Ascending aorta (tissue), 2 donors: ENCODE measurements at places on chromosomes 2 and 18.

DNA sequence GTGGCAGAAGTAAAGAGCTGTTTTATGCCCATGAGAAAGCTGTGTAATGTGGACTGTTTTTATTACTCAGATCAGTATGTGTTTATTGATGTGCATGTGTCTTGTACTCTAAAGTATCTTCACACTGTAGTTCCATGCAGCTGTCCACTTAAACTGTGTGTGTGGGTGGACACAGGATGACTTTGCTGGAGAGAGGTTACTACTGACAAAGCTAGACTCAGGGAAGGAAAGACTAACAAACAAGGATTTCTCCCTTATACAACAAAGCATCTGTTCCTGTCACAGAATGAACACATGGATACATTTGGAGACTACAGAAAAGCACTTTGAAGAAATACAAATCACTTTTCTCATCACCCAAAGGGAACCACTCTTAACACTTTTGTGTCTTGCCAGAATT lies 10.0 kb downstream of the FHOD3 start:
- no peaks in the 10 kb centered on the region for H3K27me3 ChIP-seq
- DNase-seq: no peak
- no peak overlapping the region for H3K27ac ChIP-seq
- H3K4me3 ChIP-seq: no peak overlapping the region
- no peaks in the 10 kb centered on the region for H3K4me1 ChIP-seq

- no peaks in the 10 kb centered on the region for H3K4me1 ChIP-seq
- H3K36me3 ChIP-seq: no peaks in the 10 kb centered on the region
- no peaks in the 10 kb centered on the region for H3K27me3 ChIP-seq
- H3K4me3 ChIP-seq: no peak overlapping the region
- no peak overlapping the region for H3K27ac ChIP-seq
These were observed 12.0 kb upstream of the DARS1 start for GRCh38 chr2:135997380-135997779.

DNA sequence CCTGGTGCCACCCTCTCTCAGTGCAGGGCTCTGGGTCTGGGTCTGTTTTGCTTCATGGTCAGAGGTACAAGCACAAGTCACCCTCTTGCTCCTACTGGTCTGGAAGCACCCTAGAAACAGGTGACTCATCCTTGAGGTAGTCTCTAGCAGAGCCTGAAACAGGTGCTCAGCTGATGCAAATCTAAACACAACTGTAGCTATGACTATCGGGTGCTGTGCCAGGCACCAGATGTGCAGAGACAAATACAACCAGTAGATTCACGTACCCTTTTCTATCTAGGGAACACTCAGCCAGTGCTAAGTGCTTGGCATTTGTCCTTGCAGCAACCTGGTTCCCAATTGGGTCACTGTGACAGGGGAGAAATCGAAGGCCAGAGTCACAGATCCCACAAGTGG lies 140.9 kb upstream of the MYCN start:
- H3K4me1 ChIP-seq: no peaks in the 10 kb centered on the region
- H3K27me3 ChIP-seq: no peaks in the 10 kb centered on the region
- no peak for DNase-seq
- no peaks in the 10 kb centered on the region for H3K36me3 ChIP-seq

- no peaks in the 10 kb centered on the region for H3K27me3 ChIP-seq
- no peak for DNase-seq
- no peaks in the 10 kb centered on the region for H3K4me1 ChIP-seq
- no peaks in the 10 kb centered on the region for H3K36me3 ChIP-seq
These were observed 37.8 kb upstream of the FAM110C start for GRCh38 chr2:84121-84520.

DNA sequence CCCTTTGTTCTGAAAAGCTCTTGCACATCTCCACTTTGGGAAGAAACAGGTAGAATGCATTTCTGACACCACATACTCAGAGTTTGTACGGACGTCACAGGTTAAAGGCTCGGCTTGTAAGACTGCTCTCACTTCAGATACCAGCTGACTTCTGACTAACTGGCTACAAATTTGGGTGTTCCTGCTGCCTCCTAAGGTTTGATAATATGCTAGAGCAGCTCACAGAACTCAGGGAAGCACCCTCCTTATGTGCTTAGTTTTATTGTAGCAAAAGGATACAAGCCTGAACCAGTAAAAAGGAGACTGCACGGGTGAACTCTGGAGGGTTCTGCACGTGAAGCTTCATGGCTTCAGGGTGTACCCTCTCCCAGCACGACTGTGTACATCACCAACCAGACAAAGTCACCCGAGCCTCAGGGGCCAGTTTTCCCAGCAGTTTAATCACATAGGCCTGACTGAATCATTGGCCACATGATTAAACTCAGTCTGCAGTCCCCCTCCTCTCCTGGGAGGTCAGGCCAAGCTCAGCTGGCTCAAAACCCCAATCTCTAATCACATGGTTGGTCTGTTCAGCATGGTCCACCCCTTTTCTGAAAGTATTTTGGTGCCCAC lies 749.5 kb upstream of the RAB6C start:
- H3K4me3 ChIP-seq: no peak overlapping the region
- no peaks in the 10 kb centered on the region for H3K4me1 ChIP-seq
- no peak overlapping the region for H3K27ac ChIP-seq
- DNase-seq: no peak
- H3K36me3 ChIP-seq: no peaks in the 10 kb centered on the region

- no peak overlapping the region for H3K4me3 ChIP-seq
- no peaks in the 10 kb centered on the region for H3K36me3 ChIP-seq
- H3K4me1 ChIP-seq: no peaks in the 10 kb centered on the region
- H3K27me3 ChIP-seq: no peaks in the 10 kb centered on the region
- DNase-seq: no peak
These were observed 19.8 kb upstream of the NT5DC4 start for GRCh38 chr2:112701052-112701451.

GRCh38 chr2:40513201-40513600 lies 61.3 kb upstream of the SLC8A1 start:
- H3K36me3 ChIP-seq: no peaks in the 10 kb centered on the region
- no peak overlapping the region for H3K27ac ChIP-seq
- H3K4me1 ChIP-seq: no peaks in the 10 kb centered on the region
- no peak for DNase-seq
- no peaks in the 10 kb centered on the region for H3K27me3 ChIP-seq

- no peaks in the 10 kb centered on the region for H3K36me3 ChIP-seq
- H3K4me1 ChIP-seq: no peaks in the 10 kb centered on the region
- DNase-seq: no peak
- H3K4me3 ChIP-seq: no peak overlapping the region
- no peak overlapping the region for H3K27ac ChIP-seq
These were observed 579.2 kb downstream of the BCL11A start for GRCh38 chr2:59974051-59974766.

- H3K27me3 ChIP-seq: no peaks in the 10 kb centered on the region
- H3K36me3 ChIP-seq: no peaks in the 10 kb centered on the region
- no peak overlapping the region for H3K27ac ChIP-seq
- DNase-seq: no peak
These were observed 86.8 kb downstream of the MAIP1 start for GRCh38 chr2:200042102-200042735.

DNA sequence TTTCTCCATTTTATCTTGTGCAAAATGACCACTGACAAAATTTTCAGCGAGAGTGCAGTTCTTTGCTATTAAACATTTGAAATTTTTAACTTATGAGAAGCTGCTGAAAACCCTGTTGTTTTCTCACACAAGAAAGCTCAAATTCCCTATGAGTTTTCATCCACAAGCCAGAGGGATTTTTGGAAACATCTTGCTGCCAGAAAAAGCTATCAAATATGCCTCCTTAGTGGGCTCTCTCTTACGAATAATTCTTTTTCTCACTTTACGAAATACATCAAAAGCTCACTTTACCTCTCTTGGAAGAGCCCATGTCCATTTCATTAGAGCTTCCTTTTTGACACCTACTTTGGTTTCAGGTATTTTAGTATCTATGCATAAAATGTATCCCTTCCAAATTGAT lies 202.9 kb downstream of the KCNH7 start:
- no peaks in the 10 kb centered on the region for H3K4me1 ChIP-seq
- H3K36me3 ChIP-seq: no peaks in the 10 kb centered on the region
- H3K4me3 ChIP-seq: no peak overlapping the region
- no peaks in the 10 kb centered on the region for H3K27me3 ChIP-seq

- DNase-seq: no peak
- H3K36me3 ChIP-seq: no peaks in the 10 kb centered on the region
- no peaks in the 10 kb centered on the region for H3K27me3 ChIP-seq
- no peaks in the 10 kb centered on the region for H3K4me1 ChIP-seq
- H3K4me3 ChIP-seq: no peak overlapping the region
These were observed 214.5 kb downstream of the EN1 start for GRCh38 chr2:118632921-118633320.

DNA sequence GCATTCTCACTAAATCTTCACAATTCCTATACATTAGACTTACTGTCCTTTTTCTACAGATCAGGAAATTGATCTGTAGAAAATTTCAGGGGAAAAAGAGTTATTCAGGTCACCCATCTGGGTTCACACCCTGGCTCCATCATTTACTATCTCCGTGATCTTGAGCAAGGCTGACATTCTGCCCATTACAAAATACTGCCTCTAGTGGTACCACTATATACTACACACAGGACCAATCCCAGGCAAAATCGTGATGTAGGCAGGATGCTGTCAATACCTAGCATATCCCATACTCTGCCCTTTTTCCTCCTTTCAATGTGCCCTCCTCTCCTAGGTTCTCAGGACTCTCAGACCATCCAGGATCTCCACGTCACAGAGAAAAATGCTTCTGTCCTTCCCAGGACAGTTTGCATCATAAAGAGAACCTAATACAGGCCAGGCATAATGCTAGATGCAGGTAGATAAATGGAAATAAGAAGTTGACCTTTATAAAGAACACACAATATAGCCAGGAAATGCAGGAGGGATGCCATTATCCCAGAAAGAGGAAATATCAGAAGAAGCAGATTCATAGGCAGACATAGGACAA lies 101.9 kb downstream of the CDH20 start:
- no peak overlapping the region for H3K27ac ChIP-seq
- no peaks in the 10 kb centered on the region for H3K27me3 ChIP-seq
- no peak overlapping the region for H3K4me3 ChIP-seq

DNA sequence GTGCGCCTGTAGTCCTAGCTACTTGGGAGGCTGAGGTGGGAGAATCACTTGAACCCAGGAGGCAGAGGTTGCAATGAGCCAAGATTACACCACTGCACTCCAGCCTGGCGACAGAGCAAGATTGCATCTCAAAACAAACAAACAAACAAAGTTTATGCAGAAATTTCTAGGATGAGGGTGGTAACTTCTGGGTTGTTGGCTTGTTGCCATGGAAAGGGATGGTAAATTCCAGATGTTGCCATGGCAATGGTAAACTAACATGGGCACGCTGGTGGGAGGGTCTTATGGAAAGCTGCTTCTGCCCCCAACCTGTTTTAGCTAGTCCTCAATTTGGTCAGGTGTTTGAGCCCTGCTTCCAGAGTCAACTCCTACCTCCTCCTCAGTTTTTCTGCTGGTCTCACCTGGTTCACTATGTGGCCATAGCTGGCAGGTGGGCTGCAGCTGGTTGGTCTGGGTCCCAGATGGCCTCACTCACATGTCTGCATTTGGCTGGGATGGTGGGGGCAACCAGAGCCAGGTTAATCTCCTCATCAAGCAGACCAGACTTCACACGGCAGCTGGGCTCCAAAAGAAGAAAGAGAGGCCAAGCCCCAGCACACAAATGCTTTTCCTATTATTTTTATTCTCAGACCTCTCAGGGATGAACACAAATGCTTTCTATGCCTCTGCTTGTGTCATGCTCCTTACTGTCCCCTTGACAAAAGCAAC lies 26.6 kb upstream of the TEX44 start:
- no peak overlapping the region for H3K27ac ChIP-seq
- H3K36me3 ChIP-seq: no peaks in the 10 kb centered on the region
- DNase-seq: no peak
- H3K27me3 ChIP-seq: no peaks in the 10 kb centered on the region

GRCh38 chr2:172094294-172095145 lies 8.2 kb downstream of the DLX2 start:
- DNase-seq: no peak
- H3K36me3 ChIP-seq: no peaks in the 10 kb centered on the region
- no peak overlapping the region for H3K27ac ChIP-seq
- peak overlapping the region; percentile 48 for H3K4me3 ChIP-seq
- H3K4me1 ChIP-seq: peaks cover 25% of the 10 kb centered on the region

- H3K4me1 ChIP-seq: no peaks in the 10 kb centered on the region
- H3K36me3 ChIP-seq: no peaks in the 10 kb centered on the region
- H3K4me3 ChIP-seq: no peak overlapping the region
- no peak overlapping the region for H3K27ac ChIP-seq
- no peak for DNase-seq
- no peaks in the 10 kb centered on the region for H3K27me3 ChIP-seq
These were observed 66.5 kb downstream of the DPP4 start for GRCh38 chr2:162007447-162008040.

GRCh38 chr2:158671360-158672245 lies 123.5 kb upstream of the DAPL1 start:
- no peak overlapping the region for H3K27ac ChIP-seq
- H3K4me1 ChIP-seq: no peaks in the 10 kb centered on the region
- no peak for DNase-seq
- H3K4me3 ChIP-seq: no peak overlapping the region
- no peaks in the 10 kb centered on the region for H3K27me3 ChIP-seq

GRCh38 chr18:46336278-46337111 lies 232.3 kb downstream of the HAUS1 start:
- no peaks in the 10 kb centered on the region for H3K36me3 ChIP-seq
- no peaks in the 10 kb centered on the region for H3K27me3 ChIP-seq
- H3K4me1 ChIP-seq: no peaks in the 10 kb centered on the region
- no peak overlapping the region for H3K27ac ChIP-seq

DNA sequence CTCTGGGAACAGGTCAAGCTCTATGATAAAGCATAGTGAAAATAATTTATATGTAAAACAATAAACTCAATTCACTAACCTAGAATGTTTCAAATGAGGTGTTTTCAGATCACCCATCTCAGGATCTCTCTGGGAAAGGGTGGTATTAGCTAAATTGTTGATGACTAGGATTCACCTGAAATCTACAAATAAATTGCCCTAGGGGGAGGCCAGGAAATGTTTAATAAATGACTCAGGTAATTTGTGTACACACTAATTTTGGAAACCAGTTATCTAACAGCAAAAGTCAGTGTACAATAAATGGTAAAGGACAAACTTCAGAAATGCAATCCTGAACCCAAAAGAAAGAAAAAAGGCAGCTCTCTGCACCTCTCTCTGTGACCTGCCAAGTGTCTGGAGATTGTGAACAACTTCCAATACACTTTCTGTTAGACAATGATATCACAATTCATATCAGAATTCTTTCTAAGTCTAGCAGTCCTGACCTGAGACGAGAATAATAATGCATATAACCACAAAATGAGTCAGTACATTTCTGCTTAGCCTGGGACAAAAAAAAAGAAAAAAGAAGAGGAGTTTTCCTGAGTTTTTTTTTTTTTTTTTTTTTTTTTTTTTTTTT lies 760.0 kb downstream of the EPHA4 start:
- no peaks in the 10 kb centered on the region for H3K27me3 ChIP-seq
- no peaks in the 10 kb centered on the region for H3K36me3 ChIP-seq
- no peak overlapping the region for H3K27ac ChIP-seq
- no peak for DNase-seq
- no peak overlapping the region for H3K4me3 ChIP-seq

- H3K4me1 ChIP-seq: peaks cover 55% of the 10 kb centered on the region
- no peaks in the 10 kb centered on the region for H3K36me3 ChIP-seq
- peak overlapping the region; percentile 84 for H3K27ac ChIP-seq
- DNase-seq: no peak
These were observed 31.7 kb downstream of the LPIN2 start for GRCh38 chr18:2981212-2981728.
